SJSA1 (cell line): ENCODE measurements at places on chromosomes 2 and 18. TPM values are rescaled to one million over a fixed set of nuclear protein-coding genes. Genes with fewer than 3 reads are reported as not detected.

DNA sequence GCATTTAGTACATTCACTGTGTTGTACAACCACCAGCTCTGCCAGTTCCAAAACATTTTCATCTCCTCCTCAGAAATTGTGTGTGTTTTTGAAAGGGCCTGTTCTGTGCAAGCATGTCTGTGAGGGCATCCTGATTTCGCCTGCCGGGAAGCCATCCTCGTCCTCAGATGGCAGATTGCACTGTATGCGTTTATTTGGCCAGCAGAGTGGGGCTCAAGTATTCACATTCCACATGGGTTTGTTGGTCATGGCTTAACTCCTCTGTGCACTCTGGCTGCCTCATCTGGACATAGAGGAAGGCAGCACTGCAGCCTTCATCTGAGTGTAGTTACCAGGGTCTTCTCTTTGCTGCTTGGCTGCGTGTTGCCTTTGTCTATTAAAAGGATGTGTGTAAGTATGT lies 85.0 kb downstream of the TMEM247 start:
- no peaks in the 10 kb centered on the region for H3K4me1 ChIP-seq
- DNase-seq, result no peak
- no peak overlapping the region for H3K4me3 ChIP-seq
- peaks cover 16% of the 10 kb centered on the region for H3K36me3 ChIP-seq
- H3K27ac ChIP-seq, result no peak overlapping the region

GRCh38 chr18:74419761-74420160 lies 37.3 kb downstream of the DIPK1C start:
- H3K36me3 ChIP-seq, result no peaks in the 10 kb centered on the region
- no peak overlapping the region for H3K4me3 ChIP-seq
- H3K27me3 ChIP-seq, result peaks cover 22% of the 10 kb centered on the region; the same call in 1 of the 2 replicates
- H3K27ac ChIP-seq, result no peak overlapping the region
- no peaks in the 10 kb centered on the region for H3K4me1 ChIP-seq

DNA sequence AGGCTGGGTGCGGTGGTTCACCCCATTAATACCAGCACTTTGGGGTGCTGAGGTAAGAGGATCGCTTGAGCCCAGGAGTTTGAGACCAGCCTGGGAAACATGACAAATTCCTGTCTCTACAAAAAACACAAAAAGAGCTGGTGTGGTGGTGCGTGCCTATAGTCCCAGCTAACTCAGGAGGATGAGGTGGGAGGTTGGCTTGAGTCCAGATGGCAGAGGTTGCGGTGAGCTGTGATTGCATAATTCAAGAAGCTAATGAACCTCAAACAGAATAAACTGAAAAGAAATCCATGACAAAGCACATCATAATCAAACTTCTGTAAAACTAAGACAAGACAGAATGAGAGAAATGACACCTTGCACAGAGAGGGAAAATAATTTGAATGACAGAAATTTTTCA lies 54.8 kb downstream of the SEMA4F start:
- no peak overlapping the region for H3K4me3 ChIP-seq
- 0 out of 2 replicates have a peak, but pooled peaks cover 6% of the 10 kb centered on the region for H3K4me1 ChIP-seq
- no peak for DNase-seq

DNA sequence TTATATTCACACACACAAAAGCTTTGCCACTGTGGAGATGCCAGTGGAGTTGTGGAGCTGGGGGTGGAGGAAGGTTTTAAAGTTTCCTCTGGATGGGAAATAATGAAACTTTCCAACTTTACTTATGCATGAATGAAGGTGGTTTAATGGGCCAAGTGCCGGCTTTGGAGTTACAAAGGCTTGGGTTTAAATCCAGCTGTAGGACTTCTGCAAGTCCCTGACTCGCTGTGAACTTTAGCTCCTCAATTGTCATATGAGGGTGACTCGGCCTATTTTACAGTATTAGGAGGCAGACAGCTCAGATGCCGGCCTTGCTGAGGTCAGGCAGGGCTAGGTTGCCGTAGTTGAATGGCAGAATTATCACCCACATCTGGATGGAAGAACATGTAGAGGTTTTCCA lies 415.8 kb upstream of the TRIB2 start:
- no peak overlapping the region for H3K4me3 ChIP-seq
- peak overlapping the region; percentile 92 for H3K27ac ChIP-seq
- H3K27me3 ChIP-seq, result no peaks in the 10 kb centered on the region
- peaks cover 64% of the 10 kb centered on the region for H3K4me1 ChIP-seq
- DNase-seq, result no peak

COBLL1 gene
- total RNA-seq, result 8.4 and 10.6 TPM in 2 replicates
